Stimulated activated CD4-positive, alpha-beta T cell treated with anti-CD3 and anti-CD28 coated beads, Interleukin-1b, Interleukin-23, amount 100 ng/mL, for 1 hour (primary cell): ENCODE measurements at places on chromosomes 4 and X.
A peak's percentile ranks its signal among the peaks of the same experiment; 100 is the strongest.

- DNase-seq, result no peak
These were observed 390.8 kb downstream of the HNRNPD start for GRCh38 chr4:81982846-81983540.

DNA sequence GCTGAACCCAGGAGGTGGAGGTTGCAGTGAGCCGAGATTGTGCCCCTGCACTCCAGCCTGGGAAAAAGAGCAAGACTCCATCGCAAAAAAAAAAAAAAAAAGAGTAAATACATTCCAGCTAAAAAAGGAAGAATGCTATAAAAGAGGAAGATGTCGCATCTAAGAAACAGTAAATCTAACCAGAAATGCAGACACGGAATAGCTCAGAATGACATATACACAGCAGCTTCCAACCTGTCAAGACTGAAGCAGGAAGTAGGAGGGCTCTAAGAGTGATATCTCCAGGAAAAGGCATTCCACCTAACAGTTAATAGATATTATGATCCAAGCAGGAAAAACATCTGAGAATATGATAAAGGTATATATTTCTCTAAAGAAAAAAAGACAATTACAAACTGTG is 16.0 kb downstream of the CLOCK start:
- DNase-seq, result no peak

GRCh38 chr4:102780476-102781144 is 19.8 kb upstream of the MANBA start:
- DNase-seq, result no peak

DNA sequence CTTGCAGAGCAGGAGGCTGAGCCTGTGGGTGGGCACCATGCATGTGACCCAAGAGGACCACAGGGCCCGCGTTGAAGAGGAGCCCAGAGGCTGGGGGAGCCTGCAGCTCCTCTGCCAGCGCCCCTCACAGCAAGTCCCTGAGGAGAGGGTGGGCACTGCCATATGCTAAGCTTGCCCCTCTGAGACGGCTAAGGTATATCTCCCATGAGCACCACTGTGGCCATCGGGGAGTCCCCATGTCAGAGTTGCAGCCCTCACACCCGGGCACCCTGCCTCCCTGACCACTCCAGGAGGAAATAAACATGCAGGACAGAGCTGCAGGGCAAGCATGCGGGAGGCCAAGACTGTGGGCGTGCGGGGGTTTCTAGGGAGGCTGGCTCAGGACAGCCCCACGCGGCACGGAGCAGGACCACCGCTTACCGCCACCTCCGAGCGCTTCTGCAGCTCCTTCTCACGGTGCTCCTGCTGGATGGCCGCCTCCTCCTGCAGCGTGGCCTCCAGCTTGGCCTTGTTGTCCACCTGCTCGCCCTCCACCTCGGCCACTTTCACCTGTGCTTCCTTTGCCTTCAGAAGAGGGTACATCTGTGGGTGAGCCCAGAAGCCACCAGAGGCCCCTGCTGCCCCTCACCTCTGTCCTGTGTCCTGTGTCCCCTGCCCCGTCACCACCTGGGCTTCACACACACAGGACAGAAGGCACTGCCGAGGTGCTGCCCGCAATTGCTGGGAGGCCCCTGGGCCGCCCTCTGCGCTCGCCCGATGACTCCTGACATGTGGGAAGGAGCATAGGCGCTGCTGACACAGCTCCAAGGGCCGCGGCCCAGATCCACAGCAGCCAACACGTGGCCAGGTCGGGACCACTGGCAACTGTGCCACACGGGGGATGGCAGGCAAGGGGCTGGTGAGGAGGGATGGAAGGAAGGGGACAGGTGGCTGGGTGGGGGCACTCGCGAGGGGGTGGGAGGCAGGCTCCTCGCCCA is 29.8 kb downstream of the FGFR3 start:
- no peak for DNase-seq

DNA sequence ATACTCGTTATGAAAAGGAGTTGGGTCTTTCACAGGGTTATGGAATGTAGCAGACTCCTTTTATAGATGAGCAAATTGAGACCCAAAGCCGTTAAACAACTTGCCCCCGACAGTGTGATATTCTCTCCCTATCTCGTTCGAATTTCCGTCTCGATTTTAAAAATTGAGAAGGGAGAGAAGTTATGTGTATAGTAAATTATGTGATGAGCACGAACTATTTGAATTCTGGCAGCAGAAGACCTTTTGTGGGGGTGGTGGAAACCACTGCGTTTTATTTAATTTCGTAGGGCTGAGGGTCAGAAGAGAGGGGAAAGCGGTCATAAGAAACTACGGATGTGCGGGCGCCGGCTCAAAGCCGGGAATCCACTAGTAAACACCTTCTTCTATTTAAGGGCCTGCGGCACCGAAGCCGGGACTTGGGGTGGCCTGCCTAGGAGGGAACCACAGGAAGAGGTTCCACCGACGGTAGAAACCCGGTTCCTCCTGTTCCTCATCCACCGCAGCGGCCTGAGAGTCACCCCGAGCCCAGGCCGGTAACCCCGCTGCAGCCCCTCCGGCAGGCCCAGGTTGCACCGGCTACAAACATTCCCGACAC is 1.5 kb upstream of the DDX3X start:
- no peak for DNase-seq

DNA sequence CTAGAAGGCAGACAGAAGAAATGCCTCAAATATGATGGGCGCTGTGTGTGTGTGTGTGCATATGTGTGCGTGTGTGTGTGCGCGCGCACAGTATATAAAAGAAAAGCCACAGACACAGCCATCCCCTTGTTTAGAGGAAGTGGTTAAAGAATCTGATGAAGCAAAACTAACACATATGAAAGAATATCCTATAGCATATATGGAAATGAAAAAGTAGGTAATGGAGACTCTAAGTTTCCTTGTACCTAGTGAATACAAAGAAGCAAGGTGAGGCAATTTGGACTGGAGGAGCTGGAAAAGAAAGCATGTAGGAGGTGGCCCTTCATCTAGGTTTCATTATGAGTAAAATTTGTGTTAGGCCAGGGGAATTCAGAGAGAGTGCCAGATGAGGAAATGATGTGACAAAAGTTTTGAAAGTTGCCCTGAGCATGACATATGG is 58.6 kb upstream of the MCF2 start:
- DNase-seq, result no peak

DNA sequence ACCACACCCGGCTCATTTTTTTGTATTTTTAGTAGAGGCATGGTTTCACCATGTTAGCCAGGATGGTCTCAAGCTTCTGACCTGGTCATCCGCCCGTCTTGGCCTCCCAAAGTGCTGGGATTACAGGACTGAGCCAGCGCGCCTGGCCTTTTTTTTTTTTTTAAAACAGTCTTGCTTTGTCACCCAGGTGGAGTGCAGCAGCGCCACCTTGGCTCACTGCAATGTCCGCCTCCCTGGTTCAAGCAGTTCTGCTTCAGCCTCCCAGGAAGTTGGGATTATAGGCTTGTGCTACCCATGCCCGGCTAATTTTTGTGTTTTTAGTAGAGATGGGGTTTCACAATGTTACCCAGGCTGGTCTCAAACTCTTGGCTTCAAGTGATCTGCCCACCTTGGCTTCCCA is 28.9 kb downstream of the ZFX start:
- DNase-seq, result no peak

DNA sequence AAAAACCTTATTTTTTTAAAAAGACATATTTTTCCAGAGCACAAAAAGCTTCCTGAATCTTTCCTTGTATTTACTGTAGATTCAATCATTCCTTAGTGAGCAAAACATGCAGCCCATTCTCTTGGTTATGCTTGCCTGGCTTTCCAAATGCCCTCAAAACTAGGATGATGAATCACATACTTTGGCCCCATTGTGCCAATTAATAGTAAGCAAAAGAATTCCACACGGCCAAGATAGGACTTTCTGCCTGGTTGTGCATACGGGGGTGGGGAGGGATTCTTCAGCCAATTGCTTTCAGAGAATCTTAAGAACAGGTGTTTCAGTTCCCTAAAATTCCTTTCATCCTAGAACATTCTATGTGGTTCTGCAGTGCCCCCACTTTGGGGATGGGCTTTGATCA is 7.0 kb downstream of the RAI2 start:
- no peak for DNase-seq

DNA sequence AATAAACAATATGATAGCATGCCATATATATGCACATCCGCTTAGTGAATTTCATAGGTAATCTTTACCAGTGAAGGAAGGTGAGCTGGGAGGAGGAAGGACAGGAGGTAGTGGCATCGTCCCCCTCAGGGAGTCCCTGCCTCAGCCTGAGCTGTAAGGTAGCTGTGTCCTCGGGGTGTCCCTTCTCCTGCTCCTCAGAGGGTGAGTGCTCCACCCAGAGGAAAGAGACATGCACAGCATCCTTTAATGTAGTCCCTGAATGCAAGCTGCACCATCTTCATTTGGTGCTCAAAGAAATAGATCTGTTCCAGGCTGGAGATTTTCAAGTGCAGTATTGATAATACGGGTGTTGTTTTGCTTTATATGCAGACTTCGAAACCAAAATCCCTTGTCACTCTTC is 330.4 kb upstream of the SFRP2 start:
- DNase-seq, result no peak

DNA sequence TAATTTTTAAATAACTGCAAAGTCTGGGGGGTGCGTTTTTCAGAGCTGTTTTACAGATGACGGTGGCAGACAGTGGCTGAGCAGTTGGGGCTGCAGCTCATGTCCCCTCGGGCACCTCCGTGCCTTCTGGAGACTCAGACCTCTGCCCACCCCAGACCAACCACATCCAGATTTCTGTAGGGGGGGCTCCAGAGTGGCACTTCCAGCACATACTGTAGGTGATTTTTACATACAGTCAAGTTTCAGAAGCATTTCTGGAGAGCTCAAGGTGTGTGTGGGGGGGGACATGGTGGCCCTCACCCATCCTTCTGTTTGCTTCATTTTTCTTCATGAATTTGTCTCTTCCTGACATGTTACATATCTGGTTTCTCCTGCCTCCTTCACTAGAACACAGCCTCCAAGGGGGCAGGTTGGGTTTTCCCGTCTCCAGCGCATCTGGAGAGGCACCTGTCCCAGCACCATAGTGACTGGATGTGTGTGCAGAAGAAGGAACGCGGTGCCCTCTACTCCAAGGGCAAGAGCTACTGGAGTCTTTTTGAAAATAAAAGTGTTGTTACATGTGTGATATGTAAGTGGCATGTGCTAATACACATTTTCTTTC is 37.5 kb downstream of the TMEM271 start:
- DNase-seq, result no peak

DNA sequence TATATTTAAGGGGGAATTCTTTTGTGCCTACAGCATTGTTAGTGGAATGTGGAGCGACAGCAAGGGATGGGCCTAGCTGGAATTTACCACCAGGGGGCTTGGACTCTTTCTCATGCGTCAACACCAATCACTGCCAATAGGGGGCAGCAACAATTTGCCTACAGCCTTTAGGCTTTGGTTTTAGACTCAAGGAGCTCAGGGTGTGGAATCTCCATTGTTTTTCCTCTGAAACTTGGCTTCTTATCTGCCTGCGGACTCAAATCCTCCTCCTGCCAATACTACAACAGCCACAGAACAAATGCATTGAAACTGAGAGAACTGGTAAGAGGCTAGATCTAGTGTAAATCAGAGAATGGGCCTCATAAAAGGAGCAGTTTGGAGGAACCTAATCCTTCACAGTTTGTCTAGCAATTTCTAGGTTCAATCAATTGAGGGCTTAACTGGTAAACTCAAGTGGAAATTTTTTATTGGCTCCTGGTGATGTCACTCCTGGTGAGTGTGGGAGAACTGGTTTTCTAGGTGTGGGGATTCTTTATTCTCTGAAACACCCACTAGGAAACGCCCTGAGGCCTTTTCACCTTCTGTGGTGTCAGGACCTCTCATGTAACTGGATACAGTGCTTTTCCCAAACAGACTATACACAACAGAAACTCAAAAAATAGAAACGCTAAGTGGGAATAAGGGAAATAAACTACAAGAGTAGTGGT is 27.9 kb upstream of the TMSB4X start:
- DNase-seq, result peak; percentile 45

DNA sequence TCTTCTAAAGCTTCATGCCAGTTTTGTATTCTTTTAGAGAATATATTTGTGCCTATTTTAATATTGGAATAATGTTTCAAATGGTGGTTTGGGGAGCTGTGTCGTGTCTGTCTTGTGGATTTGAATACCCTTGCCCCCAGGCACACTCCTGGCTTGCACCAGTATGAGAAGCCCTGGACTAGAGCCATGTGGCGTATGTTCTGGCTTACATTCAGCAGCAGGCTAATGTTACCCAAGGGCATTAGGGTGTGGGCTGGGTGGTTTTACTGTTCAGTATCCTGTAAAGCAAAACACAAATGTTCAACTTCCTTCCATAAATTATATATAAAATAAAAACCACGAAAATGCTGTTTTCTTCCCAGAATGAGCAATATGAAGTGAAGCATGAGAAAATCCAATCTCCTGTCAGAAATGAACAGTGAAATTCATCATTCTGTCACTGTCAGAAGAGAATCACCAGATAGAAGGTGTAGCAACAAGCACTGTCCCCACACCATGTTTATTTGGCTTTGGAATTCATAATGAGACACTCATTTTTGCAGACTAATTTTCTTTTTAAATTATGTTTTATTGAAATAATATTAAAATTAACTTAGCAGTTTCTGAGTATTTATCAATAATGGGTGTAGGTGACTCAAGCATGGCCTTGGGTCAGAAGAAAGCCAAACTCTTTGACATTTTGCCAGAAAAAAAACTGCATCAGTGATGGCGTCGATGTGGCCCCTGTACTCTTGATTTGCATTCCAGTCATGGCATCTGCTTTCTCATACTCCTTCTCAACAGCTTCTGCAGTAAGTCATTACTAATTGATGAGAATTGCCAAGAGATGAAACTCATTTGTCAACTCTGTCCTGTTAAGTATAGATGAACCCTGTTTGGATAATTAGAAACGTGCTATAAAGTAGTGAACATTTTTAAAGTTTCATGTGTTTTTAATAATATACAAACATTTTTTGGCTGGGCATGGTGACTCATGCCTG is 43.8 kb downstream of the WWC2 start:
- DNase-seq, result no peak

GRCh38 chrX:72128881-72129280 is 2.8 kb downstream of the RTL5 start:
- no peak for DNase-seq

GRCh38 chr4:108527723-108528122 is 92.7 kb upstream of the RPL34 start:
- no peak for DNase-seq

DNA sequence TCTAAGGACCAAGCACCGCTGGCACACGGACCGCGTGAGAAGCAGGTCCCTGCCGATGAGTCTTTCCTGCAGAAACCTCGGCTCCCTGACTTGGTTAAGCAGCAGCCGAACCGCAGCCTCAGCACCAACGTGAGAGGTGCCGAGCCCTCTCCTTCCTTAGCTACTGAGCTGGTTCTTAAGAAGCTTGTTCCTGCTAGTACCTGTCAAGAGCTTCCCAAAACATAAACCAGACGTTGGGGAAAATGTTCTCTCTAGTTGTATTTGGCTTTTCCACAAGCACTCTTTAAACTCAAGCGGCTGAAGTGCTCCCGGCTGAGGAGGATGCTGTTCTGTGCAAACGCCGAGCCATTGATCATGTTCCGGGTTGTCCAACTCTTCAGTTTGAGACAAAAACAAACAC is 29.3 kb upstream of the TLR3 start:
- no peak for DNase-seq

GRCh38 chrX:26783512-26784225 is 567.7 kb downstream of the MAGEB5 start:
- DNase-seq, result no peak
